ENCODE measurements at places on chromosomes 7 and 10.

GRCh38 chr7:85103357-85103756 is 83.5 kb downstream of the SEMA3D start:
- DNase-seq: no peak

DNA sequence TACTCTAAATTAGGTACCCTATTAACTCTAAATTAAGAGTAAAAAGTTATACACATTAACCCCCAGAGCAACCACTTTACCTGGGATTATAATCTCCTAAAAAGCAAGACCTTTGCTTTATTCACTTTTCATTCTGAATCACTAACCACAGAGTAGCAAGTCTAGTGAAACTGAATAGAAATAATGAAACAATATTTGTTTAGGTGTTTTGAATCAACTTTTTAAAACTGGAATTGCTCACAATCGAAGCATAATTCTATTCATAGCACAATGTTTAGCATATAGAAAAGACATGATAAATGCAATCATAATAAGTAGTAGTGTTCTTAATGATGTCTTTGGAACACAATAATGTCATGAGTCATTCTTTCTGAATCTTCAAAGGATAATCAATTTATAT is 37.0 kb upstream of the CASD1 start:
- no peak for DNase-seq

GRCh38 chr7:38306914-38307313 is 33.5 kb upstream of the TARP start:
- no peak for DNase-seq

DNA sequence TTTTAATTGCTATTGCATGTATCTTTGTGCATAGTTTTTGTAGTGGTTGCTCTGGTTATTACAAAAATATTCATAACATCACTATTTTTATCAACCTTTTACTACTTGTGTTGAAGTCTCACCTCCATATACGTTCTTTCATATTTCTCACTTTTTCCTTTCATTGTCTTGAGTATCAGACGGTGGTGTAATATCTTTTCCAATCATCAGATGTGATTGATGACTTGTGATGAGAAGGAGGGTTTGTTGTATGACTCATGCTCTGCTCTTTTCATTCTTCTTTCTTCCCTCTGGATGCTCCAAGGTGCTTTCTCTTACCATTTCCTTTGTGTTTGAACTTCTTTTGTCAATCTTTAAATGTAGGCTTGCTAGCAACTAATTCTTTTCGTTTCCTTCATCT is 310.2 kb downstream of the TNS3 start:
- no peak for DNase-seq

GRCh38 chr10:132027423-132027983 is 38.2 kb upstream of the JAKMIP3 start:
- no peak for DNase-seq

DNA sequence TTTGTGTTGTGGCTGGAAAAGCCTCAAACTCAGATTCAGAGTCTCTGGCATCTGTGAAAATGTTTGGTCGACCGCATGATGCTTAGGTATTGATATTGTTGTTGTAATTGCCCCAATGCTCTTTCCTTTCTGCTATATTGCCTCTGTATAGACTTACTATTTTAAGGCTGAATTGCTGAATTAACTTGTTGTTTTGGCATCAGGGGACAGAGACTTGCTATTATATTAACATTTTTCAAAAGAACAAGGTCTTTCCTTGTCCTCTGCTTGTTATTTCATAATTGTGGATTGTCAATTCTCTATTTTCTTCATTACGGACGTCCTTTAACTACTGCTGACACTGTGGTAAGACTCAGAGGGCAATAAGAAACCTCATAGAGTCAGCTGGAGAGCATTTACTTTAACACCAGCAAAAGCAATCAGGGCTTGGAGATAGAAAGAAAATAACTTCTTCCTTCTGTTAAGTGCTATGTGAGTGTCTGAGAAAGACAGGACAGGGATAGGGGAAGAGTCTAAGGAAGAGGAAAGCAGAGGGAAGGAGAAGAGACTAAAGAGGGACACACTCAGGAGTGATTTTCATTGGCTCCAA is 17.6 kb downstream of the CPED1 start:
- no peak for DNase-seq

GRCh38 chr7:22435720-22436119 is 64.3 kb downstream of the STEAP1B start:
- no peak for DNase-seq

DNA sequence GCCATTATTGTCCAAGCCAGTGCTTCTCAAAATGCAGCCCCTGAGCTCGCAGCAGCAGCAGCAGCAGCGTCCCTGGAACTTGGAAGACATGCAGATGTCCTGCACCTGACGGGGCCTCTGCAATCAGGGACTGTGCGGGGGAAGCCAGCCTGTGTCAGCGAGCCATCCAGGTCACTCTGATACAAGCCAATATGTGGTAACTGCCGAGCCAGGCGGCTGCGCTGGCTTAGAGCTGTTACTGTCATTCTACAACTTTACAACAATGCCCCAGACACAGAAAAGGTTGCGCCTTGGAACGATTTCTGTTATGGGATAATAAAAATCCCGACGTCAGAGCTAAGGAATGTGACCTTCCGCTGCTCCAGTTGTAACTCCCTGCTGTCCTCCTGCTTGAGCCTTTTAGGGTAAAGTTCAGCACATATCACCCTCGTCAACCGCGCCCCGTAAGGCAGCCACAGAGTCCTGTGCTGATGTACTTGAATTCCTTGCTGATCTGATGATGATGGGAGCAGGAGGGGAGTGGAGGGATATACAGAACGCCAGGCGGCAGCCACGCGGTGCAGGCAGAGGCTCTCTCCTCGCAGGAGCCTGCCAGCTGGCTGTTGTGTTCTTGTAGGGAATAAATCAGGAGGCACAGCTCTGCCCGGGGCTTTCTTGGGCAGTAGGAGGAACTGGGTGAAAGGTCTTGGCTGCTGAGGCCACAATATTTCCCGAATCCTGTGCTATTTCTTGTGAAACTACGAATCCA is 20.0 kb upstream of the CRYGN start:
- no peak for DNase-seq

DNA sequence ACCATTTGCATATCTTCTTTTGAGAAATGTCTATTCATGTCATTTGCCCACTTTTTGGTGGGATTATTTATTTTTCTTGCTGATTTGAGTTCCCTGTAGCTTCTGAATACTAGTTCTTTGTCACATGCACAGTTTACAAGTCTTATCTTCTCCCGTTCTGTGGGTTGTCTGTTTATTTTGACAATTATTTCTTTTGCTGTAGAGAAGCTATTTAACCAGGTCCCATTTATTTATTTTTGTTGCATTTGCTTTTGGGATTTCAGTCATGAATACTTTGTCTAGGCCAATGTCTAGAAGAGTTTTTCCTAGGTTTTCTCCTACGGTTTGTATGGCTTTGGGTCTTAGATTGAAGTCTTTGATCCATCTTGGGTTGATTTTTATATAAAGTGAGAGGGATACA is 32.9 kb downstream of the GPR22 start:
- no peak for DNase-seq

GRCh38 chr10:128064108-128064969 is 61.9 kb downstream of the MKI67 start:
- peak; percentile 26 for DNase-seq

GRCh38 chr7:159195946-159196345 is 51.3 kb upstream of the VIPR2 start:
- DNase-seq: no peak

- no peak for DNase-seq
These were observed 101.1 kb downstream of the SLC37A3 start for GRCh38 chr7:140297192-140297591.

DNA sequence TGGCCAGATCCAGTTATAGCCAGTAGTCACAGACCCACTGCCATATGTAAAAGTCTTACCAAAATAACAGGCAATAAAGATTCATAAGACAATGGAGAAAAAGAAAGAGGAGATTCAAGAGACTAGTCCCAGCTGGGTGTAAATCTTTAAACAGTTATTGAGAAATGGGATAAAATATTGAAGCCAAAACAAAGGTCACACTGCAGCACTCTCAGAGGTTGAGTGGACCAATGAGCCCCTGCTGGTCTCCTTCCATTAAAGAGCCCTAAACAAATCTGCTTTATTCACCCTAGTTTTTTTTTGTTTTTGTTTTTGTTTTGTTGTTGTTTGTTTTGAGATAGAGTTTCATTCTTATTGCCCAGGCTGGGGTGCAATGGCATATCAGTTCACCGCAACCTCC is 98.8 kb downstream of the JMJD1C start:
- DNase-seq: no peak

- DNase-seq: no peak
These were observed 53.0 kb upstream of the ABCB5 start for GRCh38 chr7:20562461-20562860.

DNA sequence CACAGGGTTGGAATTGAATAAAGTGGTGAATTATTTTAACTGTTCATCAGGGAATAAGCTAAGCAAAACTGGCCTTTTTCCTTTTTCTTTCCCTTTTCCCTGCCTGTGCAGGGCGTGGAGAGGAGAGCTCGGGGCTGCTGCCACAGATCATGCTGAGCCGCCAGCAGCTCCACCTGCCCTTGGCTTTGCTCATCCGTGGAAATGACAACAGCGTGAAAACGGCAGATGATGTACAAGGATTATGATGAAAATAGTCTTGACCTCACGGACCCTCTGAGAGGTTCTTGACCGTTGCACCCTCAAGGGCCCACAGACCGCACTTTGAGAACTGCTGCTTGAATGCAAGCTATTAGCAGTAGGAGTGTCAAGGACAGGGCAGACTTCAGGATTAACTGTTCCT is 10.6 kb downstream of the PPP2R2D start:
- no peak for DNase-seq

- no peak for DNase-seq
These were observed 18.2 kb downstream of the LIPF start for GRCh38 chr10:88682491-88682890.

GRCh38 chr7:45191396-45191795 is 33.8 kb downstream of the RAMP3 start:
- DNase-seq: no peak

DNA sequence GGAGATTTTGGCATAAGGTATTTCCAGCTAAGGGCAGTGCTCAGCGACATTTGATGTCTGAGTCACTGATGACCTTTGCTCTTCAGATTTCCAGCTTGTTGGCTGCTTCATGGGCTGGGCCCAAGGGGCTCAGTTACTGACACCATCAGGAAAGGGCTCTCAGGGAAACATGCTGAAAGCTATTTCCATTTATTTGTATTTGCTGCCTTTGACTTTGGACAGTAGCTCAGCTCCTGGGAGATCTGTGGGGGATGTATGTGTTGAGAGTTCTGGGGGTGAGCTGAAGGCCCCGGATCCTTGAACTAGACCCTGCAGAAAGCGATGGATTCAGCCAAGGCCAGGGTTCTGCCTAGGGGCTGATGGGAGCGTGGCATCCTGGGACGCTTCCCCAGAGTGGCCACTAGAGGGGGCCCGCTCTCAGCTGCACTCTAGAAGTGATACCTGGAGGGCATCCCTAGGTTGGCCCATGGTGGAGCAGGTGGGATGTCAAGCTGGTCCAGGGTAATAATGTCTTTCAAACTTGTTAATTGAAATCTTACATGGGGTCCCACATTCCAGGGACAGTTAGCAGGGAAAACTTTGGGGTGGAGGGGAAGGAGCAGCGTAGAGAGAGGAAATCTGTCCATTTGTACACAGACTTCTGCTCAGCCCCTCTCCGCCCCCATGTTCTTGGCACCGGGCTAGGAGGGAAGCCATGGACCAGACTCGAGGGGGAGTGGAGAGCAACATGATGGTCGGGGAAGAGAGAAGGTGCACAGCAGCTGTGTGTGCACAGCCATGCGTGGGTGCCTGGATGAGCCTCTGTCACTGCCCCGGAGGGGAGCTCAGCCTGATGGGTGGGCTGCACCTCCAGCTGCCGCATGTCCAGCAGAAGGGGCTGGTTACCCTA is 3.0 kb upstream of the BTBD16 start:
- peak; percentile 26 for DNase-seq

GRCh38 chr7:146731185-146731584 is 614.6 kb downstream of the CNTNAP2 start:
- no peak for DNase-seq

- DNase-seq: no peak
These were observed 228.7 kb upstream of the KLF6 start for GRCh38 chr10:4013651-4014121.

DNA sequence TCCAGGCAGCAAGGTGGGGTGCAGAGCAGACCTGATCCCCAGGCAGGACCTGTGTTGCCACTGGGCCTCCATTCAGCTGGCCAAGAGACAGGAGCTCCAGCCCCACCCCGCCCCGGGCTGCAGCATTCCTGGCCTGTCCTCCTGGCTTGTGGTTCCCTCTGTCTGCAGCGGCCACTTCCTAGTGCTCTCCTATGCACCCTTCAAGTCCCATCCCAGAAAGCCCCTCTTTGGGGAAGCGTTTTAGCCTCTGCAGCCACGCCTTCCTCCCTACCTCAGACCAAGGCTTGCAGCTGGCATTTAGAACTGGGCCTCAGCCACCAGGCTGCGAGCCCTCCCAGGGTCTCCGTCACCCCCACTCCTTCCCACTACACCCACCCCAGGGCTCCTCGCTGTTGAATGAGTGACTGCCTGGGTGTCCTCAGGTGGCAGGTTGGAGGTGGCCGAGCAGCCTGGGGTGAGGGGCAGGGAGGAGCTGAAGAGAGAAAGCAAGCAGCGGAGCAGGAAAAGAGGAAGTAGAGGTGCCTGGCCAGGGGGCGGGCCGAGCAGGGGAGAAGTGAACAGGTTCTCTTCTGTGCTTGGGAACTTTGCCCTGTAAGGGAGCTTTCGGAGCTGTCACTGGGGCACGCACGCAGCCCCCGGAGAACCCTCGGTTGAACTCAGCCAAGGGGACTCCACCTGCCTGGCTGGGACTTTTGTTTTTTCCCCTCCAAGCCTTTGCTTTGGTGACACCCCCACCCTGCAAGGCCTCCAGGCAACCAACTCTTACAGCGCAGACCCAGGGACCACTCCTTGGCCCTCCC is 109.1 kb upstream of the TNRC18 start:
- peak; percentile 36 for DNase-seq

DNA sequence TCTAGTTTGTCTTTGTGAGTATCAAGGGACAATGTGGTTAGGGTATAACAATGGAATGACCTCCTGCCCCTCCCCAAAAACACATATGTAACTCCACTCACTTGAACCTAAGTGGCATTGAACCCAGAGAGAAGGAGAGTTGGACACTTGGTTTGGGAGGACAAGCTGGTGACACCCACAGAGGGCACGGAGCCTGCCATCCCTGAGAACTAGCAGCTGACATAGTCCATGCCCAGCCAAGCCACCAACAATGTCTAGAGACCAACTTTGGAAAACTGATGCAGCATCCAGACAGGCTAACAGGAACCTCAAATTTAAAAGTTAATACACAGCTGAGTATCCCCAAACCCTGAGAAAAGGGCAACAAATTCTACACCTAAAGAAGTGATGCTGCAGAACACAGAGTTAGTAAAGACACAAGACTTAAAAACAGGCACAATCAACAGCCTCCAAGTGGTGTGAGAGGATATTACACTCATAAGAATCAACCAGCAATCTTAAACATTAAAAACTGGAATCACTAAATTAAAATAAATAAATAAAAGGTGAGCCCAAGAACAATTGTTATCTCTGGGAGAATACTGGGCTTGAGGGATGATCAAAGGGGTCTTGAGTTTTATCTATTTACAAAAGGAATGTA is 27.2 kb downstream of the NUDCD3 start:
- DNase-seq: no peak

GRCh38 chr7:116193329-116194087 is 16.8 kb upstream of the TES start:
- no peak for DNase-seq

GRCh38 chr10:34384372-34384771 is 430.7 kb downstream of the PARD3 start:
- DNase-seq: no peak

- no peak for DNase-seq
These were observed 215.1 kb downstream of the ADARB2 start for GRCh38 chr10:1522237-1522636.

All from activated naive CD4-positive, alpha-beta T cell (primary cell).